IMR-90 (cell line): ENCODE measurements at places on chromosomes 16 and 17.
A peak's percentile ranks its signal among the peaks of the same experiment; 100 is the strongest.

- DNase-seq = no peak
Observed at GRCh38 chr16:23384878-23385277, 68.1 kb downstream of the COG7 start.

DNA sequence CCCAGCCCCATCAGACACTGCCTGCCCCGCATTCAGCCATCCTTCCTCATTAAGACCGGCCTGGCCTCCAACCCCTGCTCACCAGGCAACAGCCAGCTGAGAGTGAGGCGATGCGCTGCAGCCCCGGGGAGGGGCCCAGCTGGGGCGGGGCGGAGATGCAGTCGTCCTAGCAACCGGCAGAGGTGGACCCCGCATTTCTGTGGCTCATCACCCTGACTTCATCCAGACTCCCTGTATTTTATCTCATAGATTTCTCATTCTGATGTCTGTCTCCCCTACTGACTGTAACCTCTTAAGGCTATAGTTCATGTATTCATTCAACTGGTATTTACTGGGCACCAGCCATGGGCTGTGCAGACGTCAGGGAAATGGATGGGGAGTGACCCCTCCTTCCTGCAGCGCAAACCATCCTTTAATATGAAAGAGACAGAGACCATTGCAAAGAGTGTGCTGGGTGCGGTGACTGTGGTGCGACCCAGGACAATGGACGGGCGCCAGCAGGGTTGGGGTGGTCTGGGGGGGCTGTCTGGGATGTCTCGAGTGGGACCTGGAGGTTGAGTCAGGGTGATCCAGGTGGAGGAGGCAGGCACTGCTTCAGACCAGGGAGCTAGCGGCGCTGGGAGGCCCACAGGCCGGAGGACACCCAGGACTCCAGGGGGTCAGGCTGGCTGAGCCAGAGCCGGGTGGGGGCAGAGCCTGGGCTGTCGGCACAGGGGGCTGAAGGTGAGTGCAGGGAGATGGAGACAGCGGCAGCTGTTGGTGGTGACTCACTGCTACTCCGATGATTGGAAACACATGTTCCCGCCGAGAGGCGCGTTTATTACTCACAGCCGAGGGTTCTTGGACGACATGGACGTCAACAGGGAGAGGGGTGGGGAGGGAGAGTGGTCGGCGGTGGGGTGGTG, 10.5 kb upstream of the TIMP2 start:
- peak; percentile 99 for DNase-seq

GRCh38 chr16:84839956-84840355, 20.2 kb downstream of the CRISPLD2 start:
- DNase-seq = peak; percentile 86

- DNase-seq = no peak
Observed at GRCh38 chr16:76669288-76669687, 392.1 kb downstream of the CNTNAP4 start.

DNA sequence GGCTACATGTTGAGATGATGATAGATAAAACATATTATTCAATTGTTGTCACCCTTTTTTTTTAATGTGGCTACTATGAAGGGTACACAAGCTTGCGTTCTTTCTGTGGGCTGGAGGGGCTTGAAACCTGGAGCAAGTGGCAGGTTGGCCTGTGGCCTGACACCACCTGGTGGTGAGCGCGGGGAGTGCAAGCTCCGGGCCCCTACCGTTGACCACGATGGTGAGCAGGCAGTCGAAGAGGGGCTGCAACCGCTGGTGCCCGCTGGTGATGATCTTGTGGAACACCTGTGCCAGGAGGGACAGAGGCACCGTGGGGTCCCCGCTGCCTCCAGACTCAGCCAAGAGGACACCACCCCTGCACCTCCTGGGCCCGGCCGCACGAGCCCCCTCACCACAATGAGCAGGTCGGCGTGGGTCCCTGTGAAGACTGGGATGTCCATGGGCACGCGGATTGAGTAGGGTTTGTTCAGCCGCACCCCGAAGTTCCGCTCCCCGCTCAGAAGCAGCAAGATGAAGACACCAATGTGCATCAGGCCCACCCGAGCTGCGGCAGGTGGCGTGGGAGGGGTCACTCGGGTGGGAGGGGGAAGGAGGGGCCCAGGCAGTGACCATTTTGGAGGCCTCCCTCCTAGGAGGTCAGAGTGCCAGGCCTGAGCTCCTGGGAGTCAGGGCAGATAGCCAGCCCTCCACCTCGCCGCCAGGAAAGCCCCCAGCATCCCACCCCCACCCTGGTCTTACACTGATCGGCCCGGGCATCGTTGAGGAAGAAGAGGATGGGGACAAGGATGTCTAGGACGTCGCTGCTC, 14.4 kb downstream of the HID1 start:
- DNase-seq = peak; percentile 28

GRCh38 chr16:23163921-23164320, 14.7 kb upstream of the USP31 start:
- no peak for DNase-seq

GRCh38 chr17:68456339-68457167, 743 bp downstream of the WIPI1 start:
- DNase-seq = peak; percentile 90

GRCh38 chr17:3531266-3532101, 26.1 kb downstream of the TRPV3 start:
- no peak for DNase-seq

- no peak for DNase-seq
Observed at GRCh38 chr16:70306880-70307279, 7.9 kb downstream of the DDX19B start.

DNA sequence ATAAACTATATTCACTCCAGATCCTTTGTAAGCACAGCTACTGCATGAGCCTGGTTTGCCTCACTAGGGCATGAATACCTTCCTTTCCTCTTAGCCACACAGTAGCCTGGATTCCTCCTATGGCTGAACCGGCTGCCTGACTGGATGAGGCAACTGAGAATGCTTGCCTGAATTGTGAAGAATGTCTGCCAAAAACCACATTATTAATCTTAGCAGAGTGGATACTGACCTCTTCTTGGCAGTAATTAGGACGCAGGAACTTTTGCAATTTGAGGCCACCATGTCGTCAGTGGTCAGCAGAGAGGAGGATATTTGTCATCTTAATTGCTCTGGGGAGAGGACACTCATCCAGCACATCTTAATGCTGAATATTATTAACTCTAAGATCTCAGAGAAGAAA, 651.8 kb upstream of the GOT2 start:
- DNase-seq = peak; percentile 62

DNA sequence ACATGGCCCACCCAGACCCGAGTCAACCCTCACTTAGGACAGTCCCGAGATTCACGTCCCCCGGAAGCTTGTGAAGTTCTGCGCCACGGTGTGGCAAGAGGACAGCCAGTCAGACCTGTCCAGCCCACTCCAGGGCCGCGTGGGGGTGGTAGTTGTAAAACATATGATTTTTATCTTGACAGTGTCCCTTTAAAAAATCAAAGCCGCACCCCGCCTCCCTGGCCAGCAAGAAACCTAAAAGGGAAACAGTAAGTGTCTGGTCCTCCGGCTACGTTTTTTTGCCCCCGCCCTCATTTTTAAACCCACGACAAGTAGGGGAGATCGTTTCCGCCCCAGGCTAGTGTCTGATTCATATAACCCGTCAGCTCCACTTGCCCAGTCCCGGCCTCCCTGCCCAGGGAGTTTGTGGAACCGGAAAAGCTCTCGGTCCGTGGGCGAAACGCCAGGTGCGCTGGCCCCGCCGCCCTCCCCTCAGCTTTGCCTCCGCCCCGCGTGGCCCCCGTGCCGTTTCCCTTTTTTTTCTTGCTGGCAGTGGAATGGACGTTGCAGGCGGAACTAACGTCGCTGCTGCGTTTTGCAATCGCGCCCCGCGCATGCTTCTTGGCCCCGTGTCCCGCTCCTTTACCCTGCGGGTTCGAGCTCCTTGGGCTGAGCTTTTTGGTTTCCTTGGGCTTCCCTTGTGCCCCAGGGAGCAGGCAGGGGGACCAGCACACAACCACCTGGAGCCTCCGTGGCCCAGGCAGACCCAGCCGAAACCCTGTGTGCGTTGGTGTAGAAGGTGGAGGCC, 13.3 kb upstream of the NUDT16L1 start:
- DNase-seq = peak; percentile 67

- DNase-seq = no peak
Observed at GRCh38 chr16:51756447-51757123, 605.5 kb upstream of the SALL1 start.

DNA sequence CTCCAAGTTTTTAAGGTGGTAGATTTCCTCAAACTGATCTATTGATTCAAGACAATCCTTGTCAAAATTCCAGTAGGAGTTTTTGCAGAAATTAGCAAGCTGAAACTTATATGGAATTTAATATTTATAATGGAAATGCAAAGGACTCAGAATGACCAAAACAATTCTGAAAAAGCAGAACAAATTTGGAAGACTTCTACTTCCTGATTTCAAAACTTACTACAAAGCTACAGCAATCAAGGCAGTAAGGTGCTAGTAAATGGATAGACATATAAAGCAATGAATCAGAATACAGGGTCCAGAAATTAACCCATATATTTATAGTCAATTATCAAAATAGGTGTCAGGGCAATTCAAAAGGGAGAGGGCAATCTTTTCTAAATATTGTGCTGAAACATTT, 11.8 kb upstream of the IL21R start:
- DNase-seq = no peak

DNA sequence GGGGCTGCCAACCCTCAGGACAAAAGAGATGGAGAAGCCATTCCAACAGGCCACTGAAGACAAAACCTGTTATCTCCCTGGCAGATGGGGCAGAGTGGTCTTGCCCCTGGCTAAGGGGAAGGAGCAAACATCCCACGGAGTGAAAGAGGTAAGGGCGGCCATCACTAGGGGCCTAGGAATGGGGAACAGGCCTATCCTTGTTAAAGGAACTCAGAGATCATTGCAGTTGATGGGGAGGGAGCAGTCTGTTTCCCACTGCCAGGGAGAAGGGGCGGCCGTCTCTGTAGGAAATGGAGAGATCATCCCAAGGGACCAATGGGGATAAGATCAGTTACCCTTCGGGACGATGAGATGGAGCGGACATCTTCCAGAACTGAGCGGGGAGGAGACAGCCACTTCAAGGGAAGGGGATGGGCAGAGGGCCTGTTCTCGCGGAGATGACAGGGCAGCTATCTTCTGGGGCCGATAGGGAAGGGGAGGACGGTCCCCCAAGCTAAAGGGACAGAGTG, 581 bp upstream of the TMEM208 start:
- DNase-seq = no peak

DNA sequence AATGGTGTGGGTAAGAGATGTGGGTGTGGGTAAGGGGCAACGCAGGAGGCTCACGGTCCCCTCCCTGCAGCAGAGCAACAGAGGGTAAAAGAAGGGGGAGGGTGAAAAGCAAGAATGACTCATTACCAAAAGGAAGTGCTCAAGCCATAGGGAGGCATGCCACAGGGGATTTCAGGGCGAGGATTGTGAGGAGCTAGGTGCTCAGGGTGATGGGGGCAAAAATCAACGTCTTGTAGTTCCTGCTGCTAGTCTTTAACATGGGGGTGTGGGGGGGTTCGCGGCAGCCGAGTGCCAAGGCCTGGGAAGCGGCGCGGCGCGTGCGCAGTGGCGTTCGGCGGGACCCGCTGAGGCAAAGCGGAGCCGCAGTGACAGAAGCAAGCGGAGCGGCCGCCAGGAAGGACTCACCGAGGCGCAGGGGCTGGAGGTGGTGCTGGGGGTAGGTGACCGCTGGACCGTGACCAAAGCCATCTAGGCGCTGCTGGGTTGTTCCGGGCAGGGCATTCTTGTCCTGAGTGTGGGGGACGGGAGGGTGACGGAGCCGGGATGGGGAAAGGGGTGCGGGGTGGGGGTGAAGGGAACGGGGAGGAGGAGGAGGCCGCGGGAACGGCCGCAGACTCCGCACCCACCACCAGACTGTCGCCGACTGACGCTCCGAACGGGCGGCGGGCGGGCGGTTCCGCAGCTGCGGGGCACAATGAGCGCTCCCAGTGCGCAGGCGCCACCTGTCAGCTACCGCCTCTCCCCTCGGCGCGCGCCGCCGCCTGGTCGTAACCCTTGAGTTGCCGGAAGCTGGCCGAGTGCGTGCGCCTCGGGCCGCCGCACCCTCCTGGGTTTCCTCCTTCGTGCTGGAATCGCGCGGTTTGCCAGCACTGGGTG, at the start of gene SSH2:
SSH2 (minus strand) TSS at position 696 of the 876 bp plus-strand sequence; CDS start at position 468, 228 bp downstream.
- peak; percentile 73 for DNase-seq

DNA sequence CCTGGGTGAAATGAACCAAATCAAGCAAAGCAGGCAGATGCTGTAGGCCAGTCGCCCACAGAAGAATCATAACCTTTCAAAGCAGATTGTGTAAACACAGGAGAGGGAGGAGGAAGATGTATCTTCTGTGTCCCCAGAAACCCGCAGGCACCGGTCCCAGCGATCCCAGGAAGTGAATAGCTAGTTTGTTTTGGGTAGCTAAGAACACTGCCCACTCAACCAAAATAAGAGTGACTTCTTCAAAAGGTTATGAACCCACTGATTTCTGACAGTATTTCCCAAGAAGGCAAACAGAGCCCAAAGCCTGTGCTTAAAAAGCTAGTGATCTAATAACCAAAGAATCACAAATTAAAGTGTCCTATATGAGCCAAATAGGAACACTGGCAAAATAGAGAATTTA, 67.8 kb downstream of the GRIN2A start:
- no peak for DNase-seq

DNA sequence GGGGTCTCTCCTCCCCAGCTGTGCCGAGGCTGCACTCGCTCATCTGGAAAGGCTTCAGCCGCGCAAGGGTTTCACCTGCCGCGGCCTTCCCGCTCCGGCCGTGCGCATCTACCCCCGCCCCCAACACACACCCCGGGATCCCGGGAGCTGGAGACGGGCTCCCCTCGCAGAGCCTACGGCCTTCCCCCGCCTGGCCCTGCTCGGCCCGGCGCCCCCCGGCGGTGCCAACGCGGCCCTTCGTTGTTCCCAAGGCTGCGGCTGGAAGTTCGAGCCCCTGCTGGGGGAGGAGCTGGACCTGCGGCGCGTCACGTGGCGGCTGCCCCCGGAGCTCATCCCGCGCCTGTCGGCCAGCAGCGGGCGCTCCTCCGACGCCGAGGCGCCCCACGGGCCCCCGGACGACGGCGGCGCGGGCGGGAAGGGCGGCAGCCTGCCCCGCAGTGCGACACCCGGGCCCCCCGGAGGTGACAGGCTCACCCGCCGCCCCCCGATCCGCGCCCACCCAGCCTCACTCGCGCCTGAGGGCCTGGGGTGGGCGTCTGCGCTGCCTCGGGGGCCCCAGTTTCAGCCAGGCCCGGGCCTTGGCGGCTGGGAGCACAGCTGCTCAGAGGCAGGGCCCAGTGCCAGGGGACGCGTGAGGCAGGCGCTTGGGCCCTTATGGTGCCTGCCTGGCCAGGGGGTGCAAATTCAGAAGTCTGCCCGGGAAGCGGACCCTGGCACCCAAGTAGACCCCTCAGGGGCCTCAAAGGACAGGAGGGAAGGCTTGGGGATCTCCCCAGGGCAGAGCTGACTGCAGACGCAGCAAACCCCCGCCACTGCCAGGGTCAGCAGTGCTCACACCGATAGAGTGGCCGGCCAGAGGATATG, 11.2 kb downstream of the GALK1 start:
- DNase-seq = peak; percentile 56

DNA sequence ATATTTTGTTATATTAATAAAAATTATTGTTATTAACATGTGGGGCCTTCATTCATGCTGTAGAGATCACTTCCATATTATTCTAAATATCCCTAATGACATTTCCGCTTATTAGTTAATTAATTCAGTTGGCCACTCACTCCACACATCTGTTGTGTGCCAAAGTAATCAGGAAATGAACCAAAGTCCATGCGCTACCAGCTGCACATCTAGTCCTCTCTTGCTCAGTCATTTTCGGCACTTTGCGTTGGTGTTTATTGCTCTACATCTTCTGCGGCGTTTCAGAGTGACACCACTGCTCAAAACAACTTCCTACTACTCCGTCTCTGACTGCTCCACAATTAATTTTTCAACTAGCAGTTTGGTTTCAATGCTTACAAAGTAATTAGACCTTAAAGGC, 101.4 kb upstream of the ZFHX3 start:
- DNase-seq = no peak

- DNase-seq = no peak
Observed at GRCh38 chr17:63706336-63707082, 6.6 kb upstream of the LIMD2 start.

GRCh38 chr17:73141411-73141810, 23.4 kb upstream of the SSTR2 start:
- no peak for DNase-seq
